ENCODE measurements at places on chromosomes 1 and 21. TPM values are rescaled to one million over a fixed set of nuclear protein-coding genes. Genes with fewer than 3 reads are reported as not detected.

GPR37L1 gene
- 0.05 TPM for total RNA-seq

DNA sequence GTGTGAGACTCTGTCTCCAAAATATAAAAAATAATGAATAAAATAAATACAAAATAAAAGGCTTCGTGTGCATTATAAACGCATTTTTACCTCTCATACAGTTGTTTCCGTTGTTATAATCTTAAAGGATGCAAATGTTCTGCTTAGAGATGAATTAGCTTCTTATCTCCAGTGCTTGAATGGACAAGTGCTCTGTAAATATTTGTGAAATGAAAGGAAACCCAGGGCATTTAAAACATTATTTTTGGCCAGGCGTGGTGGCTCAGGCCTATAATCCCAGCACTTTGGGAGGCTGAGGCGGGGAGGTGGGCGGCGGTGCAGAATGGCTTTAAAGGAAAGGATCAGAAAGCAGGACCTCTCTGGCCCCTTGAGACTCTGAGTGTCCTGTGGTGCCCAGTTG lies 94.5 kb downstream of the HUNK start:
- DNase-seq, result no peak

GRCh38 chr1:41888756-41889155 lies 30.0 kb downstream of the HIVEP3 start:
- no peak for DNase-seq

DNA sequence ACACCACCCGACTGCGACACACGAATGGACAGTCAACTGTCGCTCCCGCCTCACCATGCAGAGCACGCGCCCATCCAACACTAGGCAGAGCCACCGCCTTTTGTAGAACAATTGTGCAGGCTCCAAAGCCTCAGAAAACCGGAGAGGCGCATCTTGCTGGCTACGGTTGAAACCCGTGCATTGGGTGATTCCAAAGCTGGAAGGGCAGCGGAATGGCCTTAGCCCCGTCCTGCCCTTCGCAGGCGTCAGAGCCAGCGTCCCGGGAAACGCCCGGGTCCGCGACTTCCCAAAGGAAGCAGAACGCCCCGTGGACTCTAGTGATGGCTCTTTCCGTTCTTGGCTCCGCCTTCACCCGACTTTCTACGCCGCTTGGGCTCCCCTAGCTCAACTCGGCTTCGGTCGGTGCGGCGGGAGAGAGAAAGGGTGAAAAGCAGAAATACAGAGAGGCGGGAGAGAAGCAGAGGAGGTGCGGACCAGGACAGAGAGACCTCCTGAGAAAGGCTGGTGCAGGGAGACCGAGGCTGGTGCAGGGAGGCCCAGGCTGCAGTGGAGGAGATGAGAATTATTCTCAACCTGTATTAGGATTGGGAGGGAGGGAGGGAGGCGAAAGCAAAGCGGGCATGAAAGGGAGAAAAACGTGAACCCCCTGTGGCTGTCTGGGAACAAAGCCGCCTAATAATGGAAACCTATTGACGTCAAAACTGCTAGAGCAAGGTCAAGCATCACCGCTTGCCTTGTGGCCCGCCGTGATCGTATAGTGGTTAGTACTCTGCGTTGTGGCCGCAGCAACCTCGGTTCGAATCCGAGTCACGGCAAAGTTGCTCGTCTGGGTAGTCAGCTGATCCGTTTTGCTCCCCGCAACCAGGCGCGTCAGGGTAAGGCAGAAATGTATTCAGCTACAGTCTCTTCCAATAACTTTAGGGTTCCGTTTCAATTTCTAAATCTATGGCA lies 99.5 kb downstream of the PRKAB2 start:
- no peak for DNase-seq

KRTAP7-1 gene
- total RNA-seq, result not detected

DNA sequence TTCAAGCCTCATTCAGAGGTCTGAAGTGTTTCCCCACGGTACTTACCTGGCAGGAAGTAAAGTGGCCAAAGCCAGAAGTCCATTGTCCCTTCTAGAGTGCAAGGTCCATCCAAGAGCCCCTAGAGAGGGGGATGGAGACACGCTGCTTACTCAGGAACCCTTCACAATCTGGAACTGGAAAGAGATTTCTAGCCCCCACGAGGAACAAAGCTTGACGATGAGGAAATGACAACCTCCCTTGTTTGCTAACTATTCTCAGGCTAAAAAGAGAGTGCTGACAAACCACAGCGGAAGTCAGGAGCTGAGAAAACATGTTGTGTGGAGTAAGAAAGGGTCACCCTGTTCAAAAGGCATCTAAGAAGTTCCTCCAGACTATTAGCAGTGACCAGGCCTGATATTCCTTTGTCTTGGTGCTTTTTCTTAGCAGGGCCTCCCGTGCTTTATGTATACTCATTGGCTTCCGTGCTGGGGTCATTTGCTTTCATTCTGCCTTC lies at the start of gene FCMR:
Gene FCMR (minus strand): TSS at position 170 of the 494 bp plus-strand sequence. CDS start 87 bp downstream, at position 83.
- no peak for DNase-seq

GRCh38 chr1:15674386-15675159 lies 9.5 kb upstream of the PLEKHM2 start:
- DNase-seq, result no peak

All from neural crest cell (in vitro differentiated cells).